ENCODE measurements at places on chromosomes 4 and X. TPM values are rescaled to one million over a fixed set of nuclear protein-coding genes. Genes with fewer than 3 reads are reported as not detected.

The PCDH10 gene
- total RNA-seq, result 0.33 TPM

DNA sequence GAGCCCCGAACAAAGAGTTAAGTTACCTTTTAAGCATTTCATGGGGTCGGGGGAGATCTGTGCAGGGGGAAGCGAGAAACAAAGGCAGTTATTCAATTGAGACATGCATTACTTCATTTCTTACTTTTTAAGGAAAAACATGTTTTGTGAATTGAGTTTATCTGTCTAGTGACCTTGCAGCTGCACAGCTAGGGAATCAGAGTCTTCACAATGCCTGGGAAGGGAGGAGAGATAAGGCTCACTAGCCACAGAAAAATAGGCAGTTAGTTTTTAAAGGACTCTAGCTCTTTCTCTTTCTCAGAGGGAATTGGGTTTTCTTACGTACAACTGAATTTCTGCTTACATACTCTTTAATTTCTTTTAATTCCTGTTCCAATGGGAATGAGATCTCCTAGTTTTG lies 26.2 kb upstream of the ZBTB33 start:
- no peaks in the 10 kb centered on the region for H3K36me3 ChIP-seq
- no peak overlapping the region for H3K27ac ChIP-seq
- no peak for DNase-seq
- H3K4me1 ChIP-seq, result no peaks in the 10 kb centered on the region
- no peaks in the 10 kb centered on the region for H3K27me3 ChIP-seq

The SYNPO2 gene
- 30.2 TPM for total RNA-seq

DNA sequence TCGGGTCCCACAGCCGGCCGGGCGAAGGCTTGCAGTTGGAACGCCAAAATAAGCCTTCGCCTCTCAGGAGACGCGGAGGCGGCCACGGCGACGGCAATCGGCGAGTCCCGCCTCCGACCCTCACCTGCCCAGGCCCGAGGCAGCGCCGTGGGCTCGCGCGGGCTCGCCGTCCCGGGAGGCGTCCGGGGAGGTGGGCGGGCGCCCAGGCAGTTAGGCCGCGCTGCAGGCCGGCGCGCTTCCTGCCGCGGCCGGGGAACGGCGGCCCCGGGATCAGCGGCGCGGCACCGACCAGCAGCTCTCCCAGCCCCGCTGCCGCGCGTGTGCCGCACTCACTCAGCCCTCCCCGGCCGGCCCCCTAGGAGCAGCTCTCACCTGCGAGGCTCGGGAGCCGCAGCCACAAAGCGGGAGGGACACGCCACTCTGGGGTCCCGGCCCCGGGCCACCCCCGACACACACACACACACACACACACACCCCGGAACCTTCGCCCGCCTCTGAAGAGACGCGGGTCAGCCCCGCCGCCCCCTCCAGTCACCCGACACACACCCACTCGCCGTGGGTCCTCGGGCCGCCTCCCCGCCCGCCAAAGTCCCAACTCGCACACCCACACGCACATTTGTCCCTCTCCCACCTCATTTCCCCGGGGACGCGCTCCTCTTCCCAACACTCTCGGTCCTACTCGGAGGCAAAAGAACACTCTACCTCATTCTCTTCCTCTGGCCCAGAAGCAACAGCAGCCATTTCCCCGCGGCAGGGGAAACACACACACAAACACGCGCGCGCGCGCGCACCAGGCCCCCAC lies at the start of gene CNOT6L:
TSS of gene CNOT6L (minus strand) at position 767 of the 802 bp plus-strand sequence. CDS start at position 707, 60 bp downstream.
- peak; percentile 67 for DNase-seq
- no peaks in the 10 kb centered on the region for H3K27me3 ChIP-seq
- H3K4me1 ChIP-seq, result no peaks in the 10 kb centered on the region
- peak within 1 kb of the TSS; percentile 95 for H3K4me3 ChIP-seq
- no peaks in the 10 kb centered on the region for H3K36me3 ChIP-seq

The FATE1 gene
- total RNA-seq, result not detected

GRCh38 chr4:81954271-81954670 lies 419.5 kb downstream of the HNRNPD start:
- H3K4me1 ChIP-seq, result no peaks in the 10 kb centered on the region
- H3K4me3 ChIP-seq, result no peak overlapping the region
- no peak overlapping the region for H3K27ac ChIP-seq
- no peaks in the 10 kb centered on the region for H3K36me3 ChIP-seq
- H3K27me3 ChIP-seq, result no peaks in the 10 kb centered on the region

DNA sequence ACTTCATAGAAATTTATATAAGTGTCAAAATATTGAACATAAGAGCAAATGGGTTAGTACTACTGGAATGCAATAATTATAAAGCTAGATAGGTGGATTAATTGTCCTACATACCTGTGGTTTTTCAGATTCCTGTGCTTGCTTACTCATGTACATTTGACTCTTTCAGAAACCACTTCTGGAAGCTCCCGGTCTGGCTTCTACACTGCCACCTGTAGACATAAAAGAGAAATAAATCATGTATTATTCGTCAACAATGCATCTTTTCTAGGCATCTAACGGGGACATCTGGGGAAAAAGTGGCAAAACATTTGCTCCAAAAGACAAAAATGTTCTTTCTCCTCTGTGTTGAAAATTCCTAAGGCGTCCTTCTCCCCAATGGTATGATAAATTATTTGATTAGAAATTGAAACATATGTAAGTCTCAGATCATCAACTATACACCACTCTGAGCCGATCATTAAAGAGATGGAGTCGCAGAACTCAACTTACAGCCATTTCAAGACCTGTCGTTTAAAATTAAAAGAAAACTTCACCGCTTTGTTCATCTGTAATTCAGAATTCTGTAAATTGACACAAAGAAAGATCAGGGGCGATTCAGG lies 648.7 kb upstream of the DIPK2B start:
- peak overlapping the region; percentile 71 for H3K4me3 ChIP-seq
- no peaks in the 10 kb centered on the region for H3K27me3 ChIP-seq
- H3K4me1 ChIP-seq, result no peaks in the 10 kb centered on the region
- peak overlapping the region; percentile 25 for H3K27ac ChIP-seq
- no peaks in the 10 kb centered on the region for H3K36me3 ChIP-seq

GRCh38 chr4:3388471-3389232 lies 53.1 kb upstream of the HGFAC start:
- peak overlapping the region; percentile 21 for H3K4me3 ChIP-seq
- H3K27me3 ChIP-seq, result no peaks in the 10 kb centered on the region
- peaks cover 7% of the 10 kb centered on the region for H3K4me1 ChIP-seq
- peak overlapping the region; percentile 90 for H3K27ac ChIP-seq
- H3K36me3 ChIP-seq, result no peaks in the 10 kb centered on the region

DNA sequence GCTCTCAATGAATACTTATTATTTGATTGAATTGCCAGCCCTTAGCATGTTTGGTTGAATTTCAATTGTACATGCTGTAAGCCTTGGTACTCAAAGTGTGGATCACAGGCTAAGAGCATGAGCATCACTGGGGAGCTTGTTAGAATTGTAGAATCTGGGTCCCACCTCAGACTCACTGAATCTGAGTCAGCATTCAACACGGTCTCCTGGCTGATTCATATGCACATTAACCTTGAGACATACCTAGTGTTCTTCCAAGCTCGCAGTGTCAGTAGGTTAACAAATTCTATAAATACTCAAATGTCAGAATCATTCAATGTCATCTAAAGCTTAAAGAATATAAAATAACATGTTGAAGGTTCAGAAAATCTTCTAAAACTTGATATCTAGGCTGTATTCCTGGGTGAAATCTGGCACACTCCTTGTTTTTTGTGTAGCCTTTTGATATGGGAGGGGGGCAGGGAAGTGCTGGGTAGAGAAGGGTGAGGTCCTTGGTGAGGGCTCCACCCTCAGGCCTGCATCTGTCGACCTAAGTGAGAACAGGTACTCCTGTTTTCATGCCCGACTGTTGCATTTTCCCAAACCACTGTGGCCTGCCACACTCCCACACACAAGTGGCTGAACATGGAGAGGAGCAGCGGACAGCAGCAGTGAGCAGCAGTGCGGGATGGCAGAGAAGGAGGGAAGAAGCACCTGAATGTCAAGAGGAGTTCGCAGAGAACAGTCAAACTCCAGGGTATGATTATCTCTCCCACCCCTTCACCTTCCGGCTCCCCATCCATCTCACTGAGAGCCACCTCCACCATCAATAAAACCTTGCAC lies 529.6 kb upstream of the IGFBP7 start:
- DNase-seq, result no peak
- no peaks in the 10 kb centered on the region for H3K36me3 ChIP-seq
- no peaks in the 10 kb centered on the region for H3K27me3 ChIP-seq
- no peak overlapping the region for H3K27ac ChIP-seq
- H3K4me1 ChIP-seq, result no peaks in the 10 kb centered on the region
- H3K4me3 ChIP-seq, result no peak overlapping the region

DNA sequence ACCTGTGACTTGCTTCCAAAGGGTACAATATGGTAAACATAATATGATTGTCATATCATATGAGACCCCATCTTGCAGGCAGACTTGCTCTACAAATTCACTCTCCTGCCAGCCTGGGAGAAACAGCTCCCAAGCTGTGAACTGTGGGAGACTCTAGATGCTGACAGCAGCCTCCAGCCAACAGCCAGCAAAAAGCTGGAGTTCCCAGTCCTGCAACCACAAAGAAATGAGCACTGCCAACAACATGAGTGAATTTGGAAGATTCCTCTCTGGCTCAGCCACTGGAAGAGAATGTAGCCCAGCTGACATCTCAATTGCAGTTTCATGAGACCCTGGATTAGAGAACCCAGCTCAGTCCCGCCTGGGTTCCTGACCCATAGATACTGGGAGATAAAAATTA lies 145.4 kb downstream of the QDPR start:
- H3K27ac ChIP-seq, result no peak overlapping the region
- no peaks in the 10 kb centered on the region for H3K36me3 ChIP-seq
- no peak overlapping the region for H3K4me3 ChIP-seq

The PRRG1 gene
- total RNA-seq, result 12.3 TPM

DNA sequence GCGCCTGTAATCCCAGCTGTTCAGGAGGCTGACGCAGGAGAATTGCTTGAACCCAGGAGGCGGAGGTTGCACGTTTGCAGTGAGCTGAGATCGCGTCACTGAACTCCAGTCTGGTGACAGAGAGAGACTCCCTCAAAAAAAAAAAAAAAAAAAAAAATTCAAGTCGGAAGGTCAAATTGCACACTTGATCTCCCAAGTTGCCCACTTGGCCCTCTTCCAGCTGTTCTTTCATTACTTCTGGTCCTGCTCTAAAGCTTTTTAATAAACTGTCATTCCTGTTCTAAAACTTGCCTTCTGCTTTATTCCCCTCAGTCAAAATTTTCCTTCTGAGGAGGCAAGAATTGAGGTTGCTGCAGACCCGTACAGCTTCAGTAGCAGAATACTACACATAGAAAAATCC lies 2358.0 kb downstream of the ARAP2 start:
- no peaks in the 10 kb centered on the region for H3K36me3 ChIP-seq
- no peak overlapping the region for H3K4me3 ChIP-seq
- H3K27me3 ChIP-seq, result no peaks in the 10 kb centered on the region
- no peak for DNase-seq
- no peak overlapping the region for H3K27ac ChIP-seq
- no peaks in the 10 kb centered on the region for H3K4me1 ChIP-seq

GRCh38 chr4:57051095-57051494 lies 59.1 kb downstream of the IGFBP7 start:
- no peaks in the 10 kb centered on the region for H3K4me1 ChIP-seq
- H3K4me3 ChIP-seq, result no peak overlapping the region
- no peaks in the 10 kb centered on the region for H3K36me3 ChIP-seq
- no peak for DNase-seq
- H3K27me3 ChIP-seq, result no peaks in the 10 kb centered on the region

The TLL1 gene
- 11.5 TPM for total RNA-seq

The SMIM31 gene
- 0.66 TPM for total RNA-seq

The PPEF1 gene
- 0.33 TPM for total RNA-seq

GRCh38 chrX:155434906-155435743 lies 23.3 kb downstream of the F8A3 start:
- no peaks in the 10 kb centered on the region for H3K36me3 ChIP-seq

- H3K4me3 ChIP-seq, result no peak overlapping the region
- no peaks in the 10 kb centered on the region for H3K36me3 ChIP-seq
- no peaks in the 10 kb centered on the region for H3K4me1 ChIP-seq
- H3K27ac ChIP-seq, result no peak overlapping the region
- H3K27me3 ChIP-seq, result no peaks in the 10 kb centered on the region
Measured at GRCh38 chr4:54898056-54898562, 227.3 kb downstream of the KDR start.

The FAT4 gene
- total RNA-seq, result 25.1 TPM

The USP46 gene
- total RNA-seq, result 14.1 TPM

DNA sequence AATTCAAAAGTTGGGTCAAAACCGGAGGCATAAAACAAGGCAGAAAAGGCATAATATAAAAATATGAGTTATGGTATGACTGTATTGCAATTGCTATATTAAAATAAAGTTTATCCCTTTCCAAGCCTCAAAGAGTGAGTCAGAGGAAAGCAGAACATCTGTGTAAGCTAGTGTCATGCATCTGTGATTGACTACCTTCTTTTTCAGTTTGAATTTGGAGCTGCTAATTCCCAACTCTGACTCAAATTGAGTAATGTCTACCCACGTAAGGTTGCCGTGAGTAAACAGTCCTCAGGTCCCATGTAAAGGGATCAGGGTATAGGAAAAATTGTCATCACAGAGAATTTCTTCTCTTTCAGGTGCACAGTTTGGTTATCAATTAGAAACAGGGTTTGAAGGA lies 6.5 kb upstream of the SLITRK4 start:
- no peaks in the 10 kb centered on the region for H3K4me1 ChIP-seq
- no peak overlapping the region for H3K27ac ChIP-seq
- no peaks in the 10 kb centered on the region for H3K27me3 ChIP-seq
- H3K4me3 ChIP-seq, result no peak overlapping the region
- DNase-seq, result no peak

Data from breast epithelium (tissue), 4 donors.